AG09309 (cell line): ENCODE measurements at places on chromosomes 12 and 14.

DNA sequence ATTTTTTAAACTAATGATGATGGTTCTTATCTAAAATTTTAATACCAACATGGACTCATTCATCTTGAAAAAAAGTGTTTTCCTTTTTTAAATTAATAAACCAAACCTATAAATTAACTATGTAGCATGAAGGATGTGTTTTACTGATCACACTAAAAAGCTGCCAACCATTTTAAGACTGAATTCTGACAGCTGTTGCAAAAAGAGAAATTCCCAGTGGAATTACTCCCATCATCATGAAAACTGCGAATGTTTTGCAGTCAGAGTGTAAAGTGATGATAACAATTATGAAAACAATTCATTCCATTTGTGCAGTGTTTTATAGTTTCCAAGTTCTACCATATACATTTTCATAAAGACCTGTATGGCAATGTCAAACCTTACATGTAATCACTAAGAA is 232.8 kb downstream of the SLC2A13 start:
- no peak for DNase-seq

- no peak for DNase-seq
Measured at GRCh38 chr12:124696693-124697476, 129.5 kb upstream of the NCOR2 start.

DNA sequence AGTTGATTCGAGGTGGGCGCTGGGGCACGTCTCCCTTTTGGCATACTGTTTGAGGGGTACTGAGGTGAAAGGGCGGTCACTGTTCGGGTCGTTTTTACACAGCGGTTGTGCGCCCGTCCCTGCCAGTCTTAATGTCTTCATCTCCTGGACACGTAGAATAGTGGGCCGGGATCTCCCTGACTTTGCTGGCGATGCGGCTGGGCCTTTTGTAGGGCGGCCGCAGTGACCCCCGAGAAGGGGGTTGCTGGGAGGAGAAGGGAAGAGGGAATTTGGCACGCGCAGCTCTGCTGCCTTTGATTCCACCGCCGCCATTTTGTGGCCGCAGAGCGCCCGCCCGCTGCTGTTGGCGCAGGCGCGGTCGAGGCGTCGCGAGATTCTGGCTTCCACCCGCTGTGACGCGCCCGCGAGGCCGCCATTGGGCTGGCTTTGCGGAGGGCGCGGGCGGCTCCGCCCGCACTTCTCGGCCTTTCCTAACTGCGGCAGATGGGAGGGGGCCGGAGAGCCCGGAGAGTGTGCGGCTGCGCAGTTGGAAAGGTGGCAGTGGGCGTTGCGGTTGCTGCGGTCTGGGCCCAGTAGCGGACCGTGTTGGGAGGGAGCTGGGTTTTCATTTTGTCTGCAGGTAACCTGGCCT is 542 bp downstream of the SRSF5 start:
- peak; percentile 51 for DNase-seq

- DNase-seq = no peak
Measured at GRCh38 chr12:129984106-129984505, 80.3 kb upstream of the TMEM132D start.

DNA sequence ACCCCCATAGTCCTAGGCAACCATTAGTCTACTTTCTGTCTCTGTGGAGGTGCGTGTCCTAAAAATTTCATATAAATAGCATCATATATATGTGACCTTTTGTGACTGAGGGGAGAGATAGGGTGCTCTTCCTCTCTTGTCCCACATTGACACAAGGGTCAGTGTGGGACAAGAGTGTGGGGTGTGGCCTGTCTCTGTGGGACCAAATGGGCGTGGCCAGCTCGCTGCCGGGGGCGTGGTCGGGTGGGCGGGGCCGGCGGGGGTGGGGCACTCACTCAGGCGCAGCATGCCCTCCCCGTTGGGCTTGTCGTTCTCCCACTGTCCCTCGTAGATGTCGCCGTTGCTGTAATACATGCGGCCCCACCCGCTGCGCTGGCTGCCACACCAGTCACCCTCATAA is 15.5 kb downstream of the MORN3 start:
- DNase-seq = no peak

DNA sequence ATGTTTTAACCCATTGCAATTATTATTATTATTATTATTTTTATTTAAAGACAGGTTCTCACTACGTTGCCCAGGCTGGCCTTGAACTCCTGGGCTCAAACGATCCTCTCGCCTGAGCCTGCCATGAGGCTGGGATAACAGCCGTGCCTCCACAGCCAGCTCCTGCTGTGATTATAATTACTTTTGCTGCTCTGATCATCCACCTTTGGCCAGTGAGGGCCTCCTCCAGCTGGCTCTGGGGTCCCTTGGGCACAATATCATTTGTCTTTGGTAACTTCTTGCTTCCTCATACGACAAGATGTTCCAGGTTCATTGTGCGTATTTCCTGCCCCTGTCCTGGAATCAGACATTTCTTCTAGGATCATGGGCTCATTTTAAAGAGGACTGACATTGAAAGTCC is 28.4 kb downstream of the LRTM2 start:
- no peak for DNase-seq

GRCh38 chr14:21557084-21557901 is 22.6 kb downstream of the OR10G3 start:
- peak; percentile 55 for DNase-seq

GRCh38 chr12:109767991-109768900 is 54.6 kb downstream of the FAM222A start:
- DNase-seq = no peak

GRCh38 chr12:130764475-130765185 is 48.5 kb upstream of the RIMBP2 start:
- DNase-seq = no peak

DNA sequence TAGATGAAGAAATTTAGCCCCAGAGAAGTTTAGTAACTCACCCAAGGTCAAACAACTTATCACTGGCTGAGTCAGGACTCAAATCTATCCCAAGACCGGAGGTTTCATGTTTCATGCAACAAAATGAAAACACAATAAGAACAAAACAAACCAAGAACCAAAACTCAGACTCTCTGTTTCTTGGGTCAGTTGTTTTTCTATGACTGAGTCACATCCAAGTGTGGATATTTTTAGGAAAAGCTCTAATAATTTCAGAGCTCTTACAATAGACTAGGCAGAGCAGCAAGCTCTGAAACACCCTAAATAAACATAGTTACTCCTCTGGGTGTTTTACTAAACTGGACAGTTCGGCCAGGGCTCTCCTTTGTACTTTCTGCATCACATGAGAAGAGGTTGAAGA is 87.6 kb upstream of the PRB2 start:
- DNase-seq = no peak

DNA sequence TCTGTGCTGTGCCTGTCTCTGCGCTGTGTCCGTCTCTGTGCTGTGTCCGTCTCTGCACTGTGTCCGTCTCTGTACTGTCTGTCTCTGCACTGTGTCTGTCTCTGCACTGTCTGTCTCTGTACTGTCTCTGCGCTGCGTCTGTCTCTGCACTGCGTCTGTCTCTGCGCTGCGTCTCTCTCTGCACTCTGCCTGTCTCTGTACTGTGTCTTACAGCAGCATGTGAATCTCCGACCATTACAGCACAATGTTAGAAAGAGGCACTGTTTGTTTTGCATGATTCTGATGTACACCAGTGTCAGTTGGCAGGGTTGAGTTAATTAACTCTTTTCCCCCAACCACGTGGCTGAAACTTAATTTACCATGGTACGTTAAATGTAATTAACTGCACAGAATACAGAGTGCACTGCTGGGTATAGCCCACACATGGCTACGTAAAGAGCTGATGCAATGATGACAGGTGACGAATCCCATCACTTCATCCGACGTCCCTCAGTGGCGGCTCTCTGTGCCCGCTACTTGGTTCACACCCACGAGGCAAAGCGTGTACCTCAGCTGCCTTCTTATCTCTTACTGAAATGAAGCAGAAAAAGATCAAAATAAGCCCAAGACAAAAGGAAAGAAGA is 127.7 kb upstream of the SFSWAP start:
- no peak for DNase-seq

DNA sequence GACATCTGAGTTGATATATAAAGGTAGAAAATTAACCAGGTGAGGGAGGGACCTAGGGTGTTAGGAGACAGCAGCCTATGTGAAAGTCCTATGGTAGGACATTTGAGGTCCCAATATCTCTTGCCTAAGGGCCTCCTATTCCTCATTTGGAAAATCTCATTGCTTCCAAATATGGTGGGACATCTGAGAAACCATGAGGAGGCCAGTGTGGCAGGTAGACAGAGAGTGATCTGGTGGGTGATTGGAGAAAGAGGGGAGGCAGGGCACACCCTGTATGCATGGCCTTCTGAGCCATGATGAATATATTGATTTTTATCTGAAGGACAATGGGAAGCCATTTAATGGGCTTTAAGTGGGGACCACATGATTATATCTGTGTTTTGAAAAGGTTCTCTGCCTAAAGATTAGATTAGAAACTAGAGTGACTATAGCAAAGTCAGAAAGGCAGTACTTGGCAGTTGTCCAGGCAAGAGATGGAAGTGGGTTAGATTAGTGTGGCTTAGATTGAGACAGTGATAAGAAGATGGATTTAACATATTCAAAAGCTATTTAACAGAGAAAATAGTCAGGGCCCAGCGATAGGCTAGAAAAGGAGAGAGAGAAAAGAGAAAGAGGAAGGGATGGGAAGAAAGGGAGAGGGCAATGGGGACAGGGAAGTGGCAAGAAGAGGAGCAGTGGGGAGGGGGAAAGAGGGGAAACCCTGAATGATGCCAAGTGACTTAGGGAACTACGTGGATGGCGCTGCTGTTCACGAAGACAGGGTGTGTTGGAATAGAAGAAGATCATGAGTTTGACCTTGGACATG is 237.2 kb upstream of the SRRM4 start:
- no peak for DNase-seq

DNA sequence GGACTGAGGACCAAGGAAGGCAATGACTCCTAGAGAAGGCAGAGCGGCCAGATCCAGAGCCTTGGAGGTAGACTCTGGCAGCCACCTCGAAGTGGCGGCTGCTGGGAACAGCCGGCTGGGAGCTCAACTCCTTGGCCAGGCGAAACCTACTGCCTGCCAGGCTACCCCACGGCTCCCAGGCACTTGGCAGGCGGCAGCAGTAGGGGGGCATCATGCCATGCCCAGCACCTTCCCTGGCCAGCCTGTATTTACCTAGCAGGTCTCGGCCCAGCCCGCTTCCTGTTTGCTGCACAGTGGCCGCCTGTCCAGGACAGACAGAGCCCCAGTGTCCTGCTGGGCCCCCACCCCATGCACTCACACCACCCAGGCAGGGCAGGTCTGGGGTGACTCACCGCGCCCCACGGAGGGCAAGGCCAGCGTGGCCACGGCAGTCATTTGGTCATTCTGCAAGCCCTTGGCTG is 10.2 kb downstream of the TRPV4 start:
- no peak for DNase-seq

DNA sequence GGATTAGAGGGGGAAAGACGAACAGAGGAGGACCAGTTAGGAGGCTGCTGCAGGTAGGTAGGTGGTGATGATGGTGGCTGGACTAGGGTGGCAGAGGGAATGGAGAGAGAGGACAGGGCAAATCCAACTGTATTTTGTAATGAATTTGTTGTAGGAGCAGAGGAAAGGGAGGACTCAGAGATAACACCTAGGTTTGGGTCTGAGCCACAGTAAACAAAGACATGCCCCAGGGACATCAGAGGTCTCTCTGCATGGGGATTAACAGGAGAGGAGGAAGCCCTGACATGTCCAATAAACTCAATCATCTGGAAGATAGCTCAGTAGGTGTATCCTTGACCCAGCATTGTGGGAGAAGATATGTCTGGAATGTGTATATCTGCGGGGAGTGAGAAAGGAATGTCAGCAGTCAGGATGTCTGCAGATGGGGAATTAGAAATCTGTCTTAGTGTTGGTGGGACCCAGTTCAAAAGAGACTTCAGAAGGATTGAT is 4.7 kb upstream of the SLC48A1 start:
- no peak for DNase-seq

DNA sequence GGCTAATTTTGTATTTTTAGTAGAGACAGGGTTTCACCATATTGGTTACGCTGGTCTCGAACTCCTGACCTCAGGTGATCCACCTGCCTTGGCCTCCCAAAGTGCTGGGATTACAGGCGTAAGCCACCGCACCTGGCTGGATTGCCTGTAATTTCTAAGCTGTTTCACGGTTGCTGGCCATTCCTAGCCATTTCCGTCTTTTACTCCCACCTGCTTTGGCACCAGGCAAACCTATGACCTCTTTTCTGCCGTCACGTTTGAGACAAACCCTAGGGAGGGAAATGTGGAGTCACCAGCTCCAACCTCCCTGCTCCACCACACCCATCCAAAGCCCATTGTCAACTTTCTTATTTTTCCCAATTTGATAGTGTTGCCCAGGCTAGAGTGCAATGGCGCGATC is 1.2 kb downstream of the GPR132 start:
- DNase-seq = no peak

- no peak for DNase-seq
Measured at GRCh38 chr14:103930051-103930604, 1.9 kb downstream of the TDRD9 start.

DNA sequence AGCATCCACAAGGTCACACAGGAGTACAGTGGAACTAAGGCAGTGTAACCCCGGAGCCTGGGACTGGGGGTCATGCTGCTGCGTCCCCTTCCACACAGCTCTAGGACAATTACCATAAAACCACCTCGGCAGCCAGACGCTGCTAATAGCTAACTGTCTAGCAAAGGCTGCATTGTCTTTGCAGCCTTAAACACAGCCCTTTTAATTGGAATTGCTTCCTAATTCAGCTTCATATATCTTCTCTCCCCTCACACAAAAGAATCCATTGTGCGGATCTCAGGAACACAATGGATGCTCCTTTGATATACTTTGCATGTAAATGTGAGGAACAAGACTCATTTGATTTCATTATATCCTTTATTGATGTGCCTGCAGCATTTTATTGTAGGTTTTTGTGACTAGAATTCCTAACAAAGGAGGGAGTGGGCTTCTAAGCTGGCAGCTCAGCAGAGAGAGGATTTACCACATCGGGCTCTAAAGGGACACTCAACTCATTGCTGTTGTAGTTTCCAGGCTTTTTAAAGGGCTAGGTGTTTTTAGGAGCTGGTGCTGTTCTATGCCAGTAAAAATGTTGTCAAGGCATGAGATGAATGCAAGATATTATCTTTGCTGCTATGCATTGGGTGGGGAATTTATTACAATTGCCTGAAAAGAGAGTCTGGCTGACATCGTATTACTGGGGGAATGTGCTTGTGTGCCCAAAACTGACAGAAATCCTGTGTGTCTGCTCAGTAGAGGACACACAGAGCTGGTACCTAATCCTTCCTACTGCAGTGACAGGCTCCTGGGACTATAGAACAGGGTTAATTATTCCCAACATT is 30.4 kb upstream of the DACT1 start:
- no peak for DNase-seq

DNA sequence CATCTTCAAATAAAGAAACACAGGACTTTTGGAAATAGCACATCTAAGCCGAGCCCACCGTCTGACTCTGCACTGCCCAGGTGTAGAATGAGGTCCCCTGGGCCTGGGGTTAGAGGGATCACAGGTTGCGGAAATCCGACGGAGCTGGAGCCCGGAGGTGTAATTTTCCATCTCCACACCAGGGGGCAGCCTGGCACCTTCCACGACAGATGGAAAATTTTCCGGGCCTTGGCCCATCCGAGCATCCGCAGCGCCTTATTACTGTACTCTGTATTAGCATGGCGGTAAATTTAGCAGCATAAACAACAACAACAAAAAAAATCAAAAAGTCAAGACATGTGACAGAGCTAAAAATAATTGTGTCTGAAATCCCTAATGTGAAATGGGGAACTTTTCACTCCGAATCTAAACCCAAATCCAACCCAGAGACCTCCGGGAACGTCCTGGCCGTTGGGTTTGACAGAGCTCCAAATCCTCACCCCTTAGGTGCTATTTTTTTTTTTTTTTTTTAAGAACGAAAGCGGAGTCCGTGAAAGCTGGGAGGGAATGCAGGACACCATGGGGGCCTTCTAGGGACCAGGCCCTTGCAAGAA is 93.9 kb downstream of the KSR2 start:
- DNase-seq = no peak
